ENCODE measurements at places on chromosomes 13 and 19.

DNA sequence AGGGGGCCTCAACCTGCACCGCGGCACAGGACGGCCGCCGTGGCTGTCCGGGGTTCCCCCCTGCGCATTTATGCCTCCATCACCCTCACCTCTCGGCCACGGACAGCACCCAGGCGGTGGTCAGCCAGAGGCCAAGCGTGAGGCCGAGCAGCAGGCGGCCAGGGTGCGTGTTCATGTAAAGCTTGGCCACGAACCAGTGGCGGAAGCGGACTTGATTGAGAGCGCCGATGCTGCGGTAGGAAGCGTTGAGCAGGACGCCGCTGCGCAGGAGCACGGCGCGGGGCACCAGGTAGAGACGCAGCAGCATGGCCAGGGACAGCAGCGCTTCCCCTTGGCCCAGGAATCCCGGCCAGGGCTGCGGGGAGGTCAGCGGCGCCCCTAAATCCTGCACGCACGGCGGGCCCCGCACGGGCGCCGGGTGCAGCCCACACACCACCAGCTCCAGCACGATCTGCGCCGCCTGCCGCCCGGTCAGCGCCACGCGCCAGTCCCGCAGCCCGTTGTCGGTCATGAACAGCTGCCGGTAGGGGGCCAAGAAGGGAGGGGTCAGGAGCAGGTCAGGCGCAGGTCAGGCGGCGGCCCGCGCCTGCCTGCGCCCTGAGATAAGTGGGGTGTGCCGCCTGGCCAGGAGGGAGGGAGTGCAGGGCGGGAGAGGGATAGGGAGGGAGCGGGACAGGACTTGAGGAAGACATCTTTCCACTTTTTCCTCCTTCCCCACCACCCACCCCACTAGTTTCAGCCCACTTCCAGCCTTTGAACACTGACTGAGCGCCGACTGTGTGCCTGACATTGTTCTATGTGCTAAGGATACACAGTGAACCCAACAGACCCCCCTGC lies 6.5 kb downstream of the KCNN4 start:
- no peak for DNase-seq

- DNase-seq, result no peak
Measured at GRCh38 chr13:110801044-110801443, 87.5 kb downstream of the ING1 start.

DNA sequence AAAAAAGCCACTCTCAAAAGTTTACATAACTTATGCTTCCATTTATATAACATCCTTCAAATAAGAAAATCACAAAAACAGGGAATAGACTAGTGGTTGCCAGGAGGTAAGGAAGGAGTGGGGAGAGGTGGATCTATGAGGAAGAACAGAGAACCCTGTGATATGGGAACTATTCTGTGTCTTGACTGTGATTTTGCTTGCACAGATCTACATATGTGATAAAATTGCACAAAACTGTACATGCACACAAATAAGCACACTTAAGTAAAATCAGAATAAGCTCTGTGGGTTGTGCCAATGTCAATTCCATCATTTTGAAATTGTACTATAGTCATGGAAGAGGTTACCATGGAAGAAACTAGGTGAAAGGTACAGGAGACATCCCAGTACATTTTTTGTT lies 121.6 kb upstream of the SGCG start:
- DNase-seq, result no peak

GRCh38 chr19:18432275-18433014 lies 5.5 kb downstream of the ISYNA1 start:
- no peak for DNase-seq
